Esophagus mucosa (tissue), 1 donor: ENCODE measurements at places on chromosomes 7 and 10. TPM values are rescaled to one million over a fixed set of nuclear protein-coding genes. Genes with fewer than 3 reads are reported as not detected.

DNA sequence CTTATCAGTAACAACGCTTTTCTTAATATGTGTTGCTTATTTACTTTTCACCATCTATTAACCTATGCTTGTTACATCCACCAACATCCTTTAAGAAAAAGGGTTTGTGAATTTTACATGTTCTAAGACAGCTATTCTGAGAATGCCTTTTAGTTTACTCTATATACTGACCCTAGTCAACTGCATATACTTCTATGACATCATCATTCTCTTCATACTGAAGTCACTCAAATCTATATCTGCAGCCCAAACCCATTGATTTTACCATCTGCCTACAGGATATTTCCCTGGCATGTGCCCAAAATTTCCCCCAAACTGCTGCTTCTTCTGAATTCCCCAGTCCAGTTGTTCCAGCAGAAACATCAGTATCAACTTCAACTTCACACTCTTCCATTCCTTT lies 94.6 kb upstream of the FAM204A start:
- ATAC-seq: no peak

DNA sequence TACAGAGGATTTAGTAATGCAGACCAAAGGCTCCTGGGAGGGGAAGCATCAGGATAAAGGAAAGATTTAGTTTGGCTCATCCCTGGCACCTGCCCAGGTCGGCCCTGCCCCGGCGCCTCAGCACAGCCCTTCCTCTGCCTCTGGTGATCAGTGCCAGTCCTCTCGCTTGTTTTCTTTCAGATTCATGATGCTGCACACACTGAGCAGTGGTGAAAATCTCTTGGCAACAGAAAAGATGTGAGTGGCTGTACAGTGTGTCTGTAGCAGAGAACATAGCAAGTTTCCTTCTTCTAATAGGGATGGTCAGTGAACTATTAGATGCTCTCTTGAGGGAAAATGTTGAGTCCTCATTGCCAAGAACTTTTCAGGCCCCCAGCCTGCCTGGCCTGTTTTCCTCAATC lies 994.1 kb downstream of the KCNMA1 start:
- no peak for ATAC-seq

DNA sequence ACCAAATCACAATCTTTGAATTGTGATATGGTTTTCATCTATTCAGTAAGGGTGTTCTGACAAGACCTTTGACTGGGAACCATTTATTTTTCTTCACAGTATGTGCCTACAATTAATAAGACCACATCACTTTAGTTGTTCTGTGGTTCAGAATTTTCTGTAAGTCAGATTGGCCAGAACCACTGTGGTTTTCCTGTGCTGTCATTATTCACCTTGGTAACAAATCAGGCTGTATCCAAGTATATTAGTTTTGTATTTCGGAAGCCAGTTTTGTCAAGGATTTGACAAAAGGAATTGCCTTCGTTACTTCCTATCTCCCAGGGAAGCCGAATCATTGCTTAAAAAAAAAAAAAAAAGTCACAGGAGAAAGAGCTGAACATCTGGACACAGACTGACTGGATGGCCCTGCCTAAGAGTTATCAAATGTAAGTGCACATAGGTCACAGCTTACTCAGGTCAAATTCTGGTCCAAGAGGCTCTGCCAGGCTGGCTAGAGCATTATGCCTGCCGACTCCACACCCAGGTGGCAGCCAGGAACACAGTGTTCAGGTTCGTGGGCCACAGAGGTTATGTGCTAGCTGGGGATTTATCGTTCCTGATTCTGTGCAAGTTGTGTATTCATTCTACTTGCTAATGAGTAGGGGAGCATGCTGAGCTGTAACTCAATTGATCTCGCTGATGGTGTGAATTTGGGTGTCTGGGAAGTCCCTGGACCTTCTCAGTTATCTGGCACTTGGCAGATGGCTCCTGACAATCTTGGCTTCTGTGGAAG lies 175.3 kb downstream of the JAZF1 start:
- ATAC-seq: no peak

- ATAC-seq: no peak
These were observed 103.4 kb downstream of the ITIH5 start for GRCh38 chr10:7563368-7563767.

The ERVW-1 gene
- not detected for total RNA-seq

The ABCC2 gene
- 0.36 TPM for total RNA-seq

The HNRNPF gene
- total RNA-seq: 170 TPM
